ENCODE measurements at places on chromosomes 16 and 17. TPM values are rescaled to one million over a fixed set of nuclear protein-coding genes. Genes with fewer than 3 reads are reported as not detected.

ARL5C gene
- not detected for total RNA-seq

SYT17 gene
- 5.3 TPM for total RNA-seq

TMEM238L gene
- total RNA-seq: not detected

RNF222 gene
- not detected for total RNA-seq

CES4A gene
- total RNA-seq: 0.07 TPM

DNAH17 gene
- total RNA-seq: 0.59 TPM

TBC1D3E gene
- not detected for total RNA-seq

CACNG1 gene
- not detected for total RNA-seq

C17orf50 gene
- not detected for total RNA-seq

HBA2 gene
- not detected for total RNA-seq

PSMB3 gene
- total RNA-seq: 514 TPM

TMEM114 gene
- not detected for total RNA-seq

PMP22 gene
- 5.5 TPM for total RNA-seq

C1QTNF8 gene
- total RNA-seq: not detected

SLC38A8 gene
- total RNA-seq: not detected

PYY gene
- total RNA-seq: 1.8 TPM

FNDC8 gene
- total RNA-seq: 0.55 TPM

PTX4 gene
- not detected for total RNA-seq

NEUROD2 gene
- total RNA-seq: not detected

FBXL16 gene
- 7.1 TPM for total RNA-seq

MYO1C gene
- total RNA-seq: 55.9 TPM

GGT6 gene
- not detected for total RNA-seq

PYDC1 gene
- total RNA-seq: not detected

ZACN gene
- 0.59 TPM for total RNA-seq

TBX6 gene
- total RNA-seq: 2.9 TPM

ERN2 gene
- 3.2 TPM for total RNA-seq

ARL16 gene
- total RNA-seq: 74.6 TPM

SDR42E2 gene
- total RNA-seq: 0.04 TPM

PDE6G gene
- total RNA-seq: 19.0 TPM

CDH3 gene
- total RNA-seq: 115 TPM

NUBP2 gene
- total RNA-seq: 152 TPM

PHLPP2 gene
- 5.3 TPM for total RNA-seq

C1QTNF1 gene
- total RNA-seq: 0.67 TPM

OR4D1 gene
- 0.22 TPM for total RNA-seq

DOC2A gene
- 5.3 TPM for total RNA-seq

SLC16A11 gene
- total RNA-seq: 0.37 TPM
